ENCODE measurements at places on chromosomes 1 and 21.

- DNase-seq: peak; percentile 74
These were observed at the start of gene SLC16A1 for GRCh38 chr1:112955773-112956543. SLC16A1 (minus strand) TSS chr1:112956196; CDS start chr1:112929308, 26,888 bp downstream.

GRCh38 chr1:217133092-217133491 is 409.9 kb upstream of the ESRRG start:
- DNase-seq: no peak

GRCh38 chr21:33116676-33117075 is 46.7 kb downstream of the OLIG1 start:
- DNase-seq: no peak

DNA sequence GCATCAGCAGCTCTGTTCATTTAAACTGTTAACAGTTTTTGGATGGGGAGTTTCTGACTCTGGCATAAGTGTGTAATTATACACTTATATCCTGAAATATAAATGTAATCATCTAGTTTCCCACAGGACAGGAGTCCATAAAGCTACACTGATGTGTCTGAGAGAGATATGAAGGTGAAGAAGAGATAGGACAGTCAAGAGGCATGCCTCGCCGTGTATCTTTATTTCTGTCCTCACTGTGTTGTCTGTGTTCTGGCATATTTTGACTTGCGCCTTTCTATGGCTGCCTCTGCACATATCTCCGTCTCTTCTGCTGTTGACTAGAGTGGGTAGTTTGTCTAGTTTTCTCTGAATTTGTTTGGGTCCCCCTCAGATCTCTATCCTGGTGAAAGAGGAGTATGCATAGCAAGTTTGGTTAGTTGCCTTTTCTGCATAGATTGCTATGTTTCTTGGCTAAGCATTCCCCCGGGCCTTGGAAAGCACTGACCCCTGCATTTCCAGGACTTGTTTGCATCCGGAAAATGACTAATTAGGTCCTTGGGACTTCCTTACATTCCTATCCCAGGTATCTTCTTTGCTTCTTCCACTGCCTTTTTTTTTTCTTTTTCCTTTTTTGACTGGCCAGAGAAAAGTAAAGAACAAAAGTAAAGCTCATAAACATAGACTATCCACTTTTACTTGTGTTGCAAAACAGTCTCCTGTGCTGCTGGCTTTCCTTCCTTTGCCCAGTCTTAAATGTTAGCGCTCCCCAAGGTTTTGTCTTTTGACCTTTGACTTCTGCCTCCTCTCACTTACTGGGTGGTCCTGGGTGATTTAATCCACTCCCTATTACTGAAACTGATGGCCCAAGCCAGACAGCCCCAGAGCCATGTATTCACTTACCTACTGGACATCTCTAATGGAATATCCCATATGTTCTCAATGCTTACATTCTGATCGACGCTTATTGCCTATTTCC is 27.6 kb upstream of the CNN3 start:
- DNase-seq: no peak

- no peak for DNase-seq
These were observed 43.5 kb downstream of the LGR6 start for GRCh38 chr1:202237052-202237451.

- DNase-seq: no peak
These were observed 62.8 kb downstream of the OVGP1 start for GRCh38 chr1:111364690-111365089.

DNA sequence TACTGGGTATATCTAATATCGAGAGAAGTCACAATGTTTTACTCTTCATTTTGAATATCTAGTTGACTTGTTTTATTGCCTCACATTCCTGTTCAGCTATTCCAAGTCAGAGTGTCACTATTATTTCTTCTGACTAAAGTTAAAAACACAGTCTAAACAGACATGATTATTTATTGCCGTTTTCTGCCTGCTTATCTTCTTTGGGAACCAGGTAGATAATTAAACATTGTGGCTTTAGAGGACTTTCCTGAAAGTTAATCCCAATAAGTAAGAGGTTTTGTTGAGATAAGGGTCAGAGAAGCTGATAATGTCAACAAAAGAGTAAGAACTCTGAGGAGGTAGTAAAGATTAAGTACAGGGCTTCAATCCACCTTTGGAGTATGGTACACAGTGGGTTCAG is 53.8 kb downstream of the PCNX2 start:
- no peak for DNase-seq

- no peak for DNase-seq
These were observed 50.5 kb downstream of the ZFYVE9 start for GRCh38 chr1:52192436-52192835.

GRCh38 chr1:180693564-180694244 is 61.9 kb downstream of the XPR1 start:
- no peak for DNase-seq

- no peak for DNase-seq
These were observed 119.0 kb downstream of the ROR1 start for GRCh38 chr1:63892632-63893395.

DNA sequence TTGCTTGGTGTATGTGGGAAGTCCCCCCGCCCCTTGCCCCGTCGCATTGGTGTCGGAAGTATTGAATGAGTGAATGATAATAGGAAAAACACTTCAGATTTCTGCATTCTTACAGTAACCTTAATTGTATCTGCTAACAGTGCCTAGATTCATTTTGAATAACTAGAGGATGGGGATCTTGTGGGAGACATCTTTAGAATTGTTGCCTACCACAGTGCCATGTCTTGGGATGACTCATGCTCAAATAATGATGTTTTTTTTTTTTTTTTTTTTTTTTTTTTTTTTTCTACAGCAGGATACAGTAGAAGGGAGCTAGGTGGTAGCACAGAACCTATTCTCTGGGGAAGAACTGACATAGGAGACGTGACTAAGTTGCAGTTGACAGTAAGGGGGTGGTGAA is 237.9 kb downstream of the USP25 start:
- no peak for DNase-seq

GRCh38 chr1:155507945-155508344 is 54.7 kb downstream of the ASH1L start:
- DNase-seq: no peak

- no peak for DNase-seq
These were observed 241.0 kb downstream of the FMN2 start for GRCh38 chr1:240332672-240333071.

- no peak for DNase-seq
These were observed 9.8 kb upstream of the CAMTA1 start for GRCh38 chr1:6775261-6776043.

DNA sequence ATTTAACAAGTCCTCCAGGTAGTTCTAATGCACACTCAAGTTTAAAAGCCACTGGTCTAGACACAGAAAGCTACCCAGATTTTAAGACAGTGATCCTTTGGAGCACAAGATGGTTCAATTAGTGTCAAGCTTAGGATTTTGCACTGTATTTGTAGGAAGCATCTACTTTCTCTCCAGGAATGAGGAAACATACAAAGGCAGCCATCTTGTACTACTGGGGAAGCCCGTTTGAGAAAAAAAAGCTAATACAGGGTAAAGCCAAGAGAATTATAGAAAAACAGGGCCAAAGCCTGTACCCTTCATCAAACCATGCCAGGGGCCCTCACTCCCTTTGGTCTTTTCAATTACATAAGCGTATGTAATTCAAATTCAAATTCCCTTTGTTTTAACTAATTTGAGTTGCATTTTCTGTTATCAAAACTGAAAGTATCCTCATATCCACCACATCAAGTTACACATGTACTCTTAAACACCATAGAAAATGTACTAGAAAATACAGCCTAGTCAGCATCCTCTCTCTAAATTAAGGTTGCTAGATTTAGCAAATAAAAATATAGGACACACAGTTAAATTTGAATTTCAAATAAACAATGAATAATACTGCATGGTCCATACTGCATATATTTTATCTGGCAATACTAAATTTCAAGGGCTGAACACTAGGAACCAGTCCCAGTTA is 17.4 kb downstream of the PIK3R3 start:
- DNase-seq: no peak

DNA sequence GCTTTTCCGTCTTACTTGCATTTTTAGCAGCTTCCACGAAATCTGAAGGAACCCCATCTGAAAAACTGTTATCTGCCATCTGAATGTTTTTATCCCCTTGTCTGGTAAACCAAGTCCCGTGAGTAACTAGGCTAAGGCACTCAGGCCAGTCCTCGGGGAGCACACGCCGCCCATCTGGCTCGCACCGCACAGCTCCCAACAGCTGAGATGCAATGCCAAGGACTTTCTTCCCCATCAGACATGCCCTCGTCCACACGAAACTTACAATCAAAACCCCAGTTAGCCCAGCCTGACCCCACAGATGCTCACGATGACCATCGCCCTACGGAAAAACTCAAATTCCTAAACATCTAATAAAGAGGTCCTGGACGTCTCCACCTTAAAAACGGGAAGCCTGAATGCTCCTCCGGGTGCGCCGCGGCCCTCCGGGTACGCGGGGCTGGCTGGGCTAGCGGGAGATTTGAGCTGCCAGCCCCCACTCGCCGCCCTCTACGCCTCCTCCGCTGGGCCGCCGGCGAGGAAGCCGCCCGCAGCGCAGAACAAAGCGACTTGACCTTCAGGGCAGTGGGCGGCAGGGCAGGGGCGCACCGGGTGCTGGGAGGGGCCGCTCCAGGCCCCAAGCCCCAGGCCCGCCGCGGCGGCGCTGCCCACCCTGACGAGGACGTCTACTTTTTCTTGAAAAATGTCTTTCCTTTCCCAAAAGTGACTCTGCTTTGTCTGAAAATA is 36.6 kb downstream of the CD58 start:
- no peak for DNase-seq

DNA sequence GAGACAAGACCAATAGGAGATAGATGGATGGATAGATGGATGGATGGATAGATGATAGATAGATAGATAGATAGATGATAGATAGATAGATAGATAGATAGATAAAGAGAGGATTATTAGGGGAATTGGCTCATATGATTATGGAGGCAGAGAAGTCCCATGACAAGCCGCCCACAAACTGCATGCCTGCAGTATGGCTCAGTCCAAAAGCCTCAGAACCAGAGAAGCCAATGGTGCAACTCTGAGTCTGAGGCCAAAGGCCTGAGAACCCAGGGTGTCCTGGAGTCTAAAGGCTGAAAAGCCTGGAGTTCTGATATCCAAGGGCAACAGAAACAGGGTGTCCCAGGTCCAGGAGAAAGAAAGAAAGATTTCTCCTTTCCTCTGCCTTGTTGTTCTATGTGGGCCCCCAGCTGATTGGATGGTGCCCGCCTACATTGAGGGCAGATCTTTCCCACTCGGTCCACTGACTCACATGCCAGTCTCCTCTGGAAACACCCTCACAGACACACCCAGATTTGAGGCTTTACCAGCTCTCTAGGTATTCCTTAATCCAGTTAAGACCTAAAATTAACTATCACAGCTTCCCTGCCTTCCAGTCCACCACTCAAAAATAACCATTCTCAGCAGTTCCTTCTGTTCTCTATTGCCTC is 39.6 kb upstream of the IRF2BP2 start:
- DNase-seq: no peak

DNA sequence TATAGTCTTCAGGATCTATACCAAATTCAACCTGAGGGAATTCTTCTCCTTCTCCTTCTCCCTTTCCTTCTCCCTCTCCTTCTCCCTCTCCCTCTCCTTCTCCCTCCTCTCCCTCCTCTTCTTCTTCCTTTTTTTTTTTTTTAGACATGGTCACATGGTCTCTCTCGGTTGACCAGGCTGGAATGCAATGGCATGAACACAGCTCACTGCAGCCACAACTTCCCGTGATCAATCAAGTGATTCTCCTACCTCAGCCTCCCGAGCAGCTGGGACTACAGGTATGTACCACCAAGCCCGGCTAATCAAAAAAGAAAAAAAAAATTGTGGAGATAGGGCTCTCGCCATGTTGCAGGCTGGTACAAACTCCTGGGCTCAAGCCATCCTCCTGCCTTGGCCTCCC is 51.5 kb downstream of the DNAI4 start:
- DNase-seq: no peak

DNA sequence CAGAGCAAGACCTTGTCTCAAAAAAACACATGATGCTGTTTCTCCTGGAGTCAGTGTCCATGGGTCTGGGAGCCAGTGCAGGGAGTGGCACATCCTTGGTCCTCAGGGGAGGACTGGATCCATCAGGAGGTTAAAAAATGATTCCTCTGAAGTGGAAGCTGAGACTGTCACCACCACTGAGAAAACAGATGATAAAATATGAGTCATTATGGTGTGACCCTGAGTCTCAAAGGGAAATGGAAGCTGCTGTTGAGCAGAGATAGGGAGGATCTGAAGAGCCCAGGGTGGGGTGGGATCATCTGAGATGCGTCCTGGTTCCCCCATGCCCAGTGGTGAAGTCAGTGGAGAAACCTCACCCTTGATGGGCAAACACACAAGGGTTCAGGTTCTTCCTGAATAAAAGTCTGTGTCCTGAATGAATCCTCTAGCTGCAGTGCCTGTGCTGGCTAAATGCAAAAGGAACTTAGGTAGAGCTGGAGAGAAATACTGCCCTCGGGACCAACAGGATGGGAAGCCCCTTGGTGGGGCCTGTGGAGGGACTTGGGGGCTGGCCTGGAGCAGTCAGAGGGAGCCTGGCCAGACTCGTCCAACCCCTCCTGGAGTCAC is 61.6 kb upstream of the TENT5B start:
- DNase-seq: no peak

- DNase-seq: no peak
These were observed 513.2 kb upstream of the PTBP2 start for GRCh38 chr1:96208428-96208827.

DNA sequence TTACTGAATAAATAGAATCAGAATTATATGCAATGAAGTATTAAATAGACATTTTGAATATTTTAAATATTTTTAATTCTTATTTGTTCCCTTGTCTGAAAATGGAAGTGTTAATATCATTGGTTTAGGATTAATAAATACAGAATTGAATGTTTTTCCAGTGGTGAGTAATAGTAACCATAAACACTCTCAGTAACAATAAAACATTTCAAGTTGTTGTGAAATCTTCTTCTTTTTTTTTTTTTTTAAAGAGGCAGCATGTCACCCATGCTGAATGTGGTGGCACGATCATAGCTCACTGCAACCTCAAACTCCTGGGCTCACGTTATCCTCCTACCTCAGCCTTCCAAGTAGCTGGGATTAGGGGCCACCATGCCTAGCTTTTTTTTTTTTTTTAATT is 86.2 kb upstream of the ZBTB18 start:
- DNase-seq: no peak

- DNase-seq: peak; percentile 33
These were observed 53.5 kb downstream of the GLIS1 start for GRCh38 chr1:53685272-53686051.

GRCh38 chr21:36354918-36355680 is 30.1 kb upstream of the CHAF1B start:
- no peak for DNase-seq
